ENCODE measurements at places on chromosomes 1 and 21.
A peak's percentile ranks its signal among the peaks of the same experiment; 100 is the strongest.

DNA sequence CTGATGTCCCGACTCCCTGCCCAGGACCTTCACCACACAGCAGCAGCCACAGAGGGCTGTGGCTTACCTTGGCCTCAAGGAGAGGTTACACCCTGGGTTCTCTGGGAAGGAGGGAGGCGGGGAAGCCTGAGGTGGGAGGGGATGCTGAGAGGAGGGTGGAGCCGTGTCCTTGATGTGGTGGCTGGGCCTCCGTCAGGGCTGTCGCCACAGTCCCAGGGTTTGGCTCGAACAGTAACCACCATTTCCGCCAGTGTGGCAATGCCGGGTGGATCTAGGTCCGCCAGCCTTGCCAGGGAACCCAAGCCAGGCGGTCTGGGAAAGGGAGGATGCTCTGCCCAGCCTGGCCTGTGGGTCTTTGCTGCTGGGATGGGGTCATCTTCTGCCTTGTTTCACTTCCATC lies 18.4 kb upstream of the CDCA8 start:
- no peak for DNase-seq

- DNase-seq = no peak
Measured at GRCh38 chr1:85276978-85277639, 677 bp upstream of the BCL10 start.

DNA sequence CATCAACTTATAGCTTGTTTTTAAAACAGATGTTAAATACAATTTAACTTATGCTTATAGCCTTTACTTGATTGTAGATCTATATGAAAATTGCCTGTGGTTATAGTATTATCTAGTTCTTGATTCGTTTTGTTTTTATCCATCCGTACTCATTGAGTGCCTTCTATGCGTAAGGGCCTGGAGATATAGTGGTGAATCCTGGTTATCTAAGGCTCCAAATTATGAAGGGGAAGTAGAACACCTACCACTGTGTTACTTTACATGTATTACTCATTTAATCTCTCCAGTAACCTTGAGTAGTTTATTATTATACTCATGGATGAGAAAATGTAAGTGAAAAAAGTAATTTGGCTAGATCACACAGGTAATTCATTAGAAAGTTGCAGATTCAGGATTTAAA lies 121.8 kb downstream of the OSBPL9 start:
- DNase-seq = no peak

DNA sequence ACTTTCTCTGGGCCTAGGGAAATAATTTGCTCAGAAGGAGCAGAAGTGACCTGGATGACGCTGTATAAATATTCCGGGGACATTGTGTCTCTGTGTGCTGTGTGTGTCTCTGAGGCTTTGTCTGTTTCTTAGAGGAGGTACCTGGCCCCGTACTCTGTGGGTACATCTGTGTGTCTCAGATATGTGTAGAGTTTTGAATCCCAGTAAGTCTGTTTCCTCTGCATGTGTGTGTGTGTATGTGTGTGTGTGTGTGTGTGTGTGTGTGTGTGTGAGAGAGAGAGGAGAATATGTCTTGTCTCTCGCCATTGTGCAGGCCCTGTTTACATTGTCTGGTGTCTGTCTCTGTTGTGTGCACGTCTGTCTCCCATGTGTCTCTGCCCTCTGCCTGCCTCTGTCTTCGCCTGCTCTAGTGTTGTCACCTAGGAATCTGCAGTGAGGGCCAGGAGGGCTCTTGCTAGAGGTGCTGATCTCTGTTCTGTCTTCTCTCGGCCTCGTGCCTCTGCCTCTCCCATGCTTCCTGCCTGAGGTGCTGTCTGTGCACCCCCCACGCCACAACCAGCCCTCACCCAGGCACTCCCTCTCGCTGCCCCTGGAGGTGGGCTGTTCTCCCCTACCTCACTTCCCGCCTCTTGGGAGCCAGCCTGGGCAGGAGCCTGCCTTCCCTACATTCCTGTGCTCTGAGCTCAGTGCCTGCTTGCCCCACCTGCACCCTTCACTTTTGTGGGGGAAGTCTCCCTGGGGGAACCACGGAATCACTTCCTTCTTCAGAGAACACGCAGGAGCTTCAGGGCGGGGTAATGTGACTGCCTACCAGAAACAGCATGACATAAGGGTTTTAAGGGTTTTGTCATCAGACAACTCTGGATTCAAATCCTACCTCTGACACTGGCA lies 5.9 kb downstream of the MAP7D1 start:
- DNase-seq = peak; percentile 88

DNA sequence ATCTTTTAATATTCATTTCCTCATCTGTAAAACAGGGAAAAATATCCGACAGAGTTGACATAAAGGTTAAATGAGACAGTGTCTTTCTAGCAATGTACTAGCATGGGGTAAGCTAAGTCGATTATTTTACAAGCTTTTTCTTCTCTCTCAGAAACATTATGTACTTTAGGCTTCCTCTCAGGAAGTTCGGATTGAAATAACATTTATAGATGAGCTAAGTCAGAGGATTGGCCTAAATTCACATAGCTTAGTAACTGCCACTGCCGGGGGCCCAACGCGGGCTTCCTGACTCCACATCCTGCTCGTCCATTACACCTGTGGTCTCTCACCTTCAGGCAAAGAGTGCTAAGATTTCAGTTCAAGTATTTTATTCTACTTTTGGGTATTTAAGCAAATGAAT lies 462.3 kb upstream of the NFIA start:
- DNase-seq = no peak

All from suppressor macrophage (primary cell).